Right lobe of liver (tissue), 6 donors: ENCODE measurements at places on chromosomes 4 and X. TPM values are rescaled to one million over a fixed set of nuclear protein-coding genes. Genes with fewer than 3 reads are reported as not detected.

The TEX28 gene
- total RNA-seq = not detected

The PLP1 gene
- total RNA-seq = 0.75 TPM

The SLC16A2 gene
- total RNA-seq = 16.7 TPM

GRCh38 chrX:136608295-136608933 lies 39.5 kb upstream of the CD40LG start:
- no peak for DNase-seq
- no peaks in the 10 kb centered on the region for H3K4me1 ChIP-seq
- no peak overlapping the region for H3K27ac ChIP-seq
- no peak overlapping the region for H3K4me3 ChIP-seq
- no peaks in the 10 kb centered on the region for H3K27me3 ChIP-seq

The GPR34 gene
- 3.1 TPM for total RNA-seq

The TMPRSS11F gene
- 0.12 TPM for total RNA-seq

The CXorf49 gene
- not detected for total RNA-seq
